ENCODE measurements at places on chromosomes 7 and 10.

GRCh38 chr10:7102084-7102483 is 308.8 kb downstream of the SFMBT2 start:
- DNase-seq, result no peak

GRCh38 chr10:28997734-28998133 is 291.1 kb upstream of the LYZL1 start:
- DNase-seq, result peak; percentile 10

- DNase-seq, result no peak
Measured at GRCh38 chr10:94217411-94217810, 145.3 kb downstream of the NOC3L start.

GRCh38 chr10:3538291-3538655 is 246.7 kb downstream of the KLF6 start:
- DNase-seq, result peak; percentile 17

DNA sequence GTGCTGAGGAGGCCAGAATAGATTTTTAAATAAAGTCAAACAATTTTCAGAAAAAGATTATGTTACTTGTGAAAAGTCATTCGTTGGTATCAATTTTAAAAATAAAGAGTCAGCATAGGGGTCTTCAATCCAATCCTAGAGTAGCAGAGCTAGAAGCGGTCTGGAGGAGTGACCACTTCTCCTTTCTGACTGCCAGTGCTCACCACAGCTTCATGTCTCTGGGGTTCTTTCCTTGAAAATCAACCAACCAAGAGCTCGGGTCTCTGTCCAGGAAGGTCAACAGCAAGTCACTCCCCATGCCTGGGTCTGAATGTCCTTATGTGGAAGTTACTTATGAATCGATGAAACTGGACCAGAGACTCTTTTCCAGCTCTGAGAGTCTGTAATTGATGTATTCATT is 14.3 kb downstream of the PTPRN2 start:
- no peak for DNase-seq

- no peak for DNase-seq
Measured at GRCh38 chr7:55005241-55005851, 13.5 kb upstream of the EGFR start.

- no peak for DNase-seq
Measured at GRCh38 chr10:69307434-69307833, 29.1 kb downstream of the HK1 start.

- peak; percentile 22 for DNase-seq
Measured at GRCh38 chr7:42946627-42946950, 14.4 kb downstream of the MRPL32 start.

DNA sequence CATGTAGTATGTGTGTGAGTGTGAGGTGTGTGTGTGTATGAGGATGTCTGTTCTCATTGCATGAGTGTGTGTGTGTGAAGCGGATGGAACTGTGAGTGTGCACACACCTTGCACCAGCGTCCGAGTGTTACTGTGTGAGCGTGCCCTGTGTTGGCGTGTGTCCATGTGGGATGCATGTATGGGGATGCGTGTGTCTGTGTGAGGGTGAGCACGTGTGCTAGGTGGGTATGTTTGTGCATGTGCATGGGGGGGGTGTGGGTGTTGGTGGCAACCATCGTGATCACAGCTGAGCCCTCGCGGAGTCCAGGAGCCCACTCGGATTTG is 6.4 kb downstream of the KNDC1 start:
- DNase-seq, result no peak

DNA sequence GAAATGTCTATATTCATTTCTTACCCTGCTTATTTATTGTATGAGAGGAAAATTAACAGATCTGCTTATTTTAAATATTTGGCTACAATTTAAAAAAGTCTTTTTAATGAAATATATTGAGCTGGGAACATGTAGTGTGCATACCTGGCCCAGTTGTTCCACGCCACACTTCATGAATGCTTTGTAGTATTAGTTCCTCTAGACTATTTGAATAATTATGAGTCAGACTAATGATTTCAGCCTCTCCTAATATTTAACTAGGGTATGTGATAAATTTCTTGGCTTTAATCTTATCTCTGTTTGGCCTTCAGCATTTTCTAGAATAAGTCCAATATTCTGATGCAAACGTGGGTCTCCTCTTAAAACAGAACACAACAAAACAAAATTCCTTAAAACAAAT is 226.6 kb downstream of the CREB5 start:
- no peak for DNase-seq

DNA sequence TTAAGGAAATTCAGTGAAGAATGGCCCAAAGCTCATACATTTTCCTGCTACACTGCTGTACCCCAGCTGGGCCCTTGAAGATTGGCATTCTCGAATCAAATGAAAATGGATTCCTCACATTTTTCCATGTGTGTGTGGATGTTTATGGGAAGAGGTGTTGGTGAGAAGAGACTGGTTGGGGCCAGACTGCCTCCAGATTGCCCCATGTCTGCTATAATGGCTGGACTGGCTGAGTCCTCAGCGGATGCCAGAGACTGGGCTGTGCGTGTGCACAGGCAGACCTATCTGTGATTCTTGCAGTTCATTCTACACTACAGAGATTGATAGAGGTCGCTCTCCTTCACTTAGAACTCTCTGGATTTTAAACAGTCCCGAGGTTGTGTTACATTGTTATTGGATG is 183.6 kb upstream of the GDF10 start:
- DNase-seq, result peak; percentile 5

DNA sequence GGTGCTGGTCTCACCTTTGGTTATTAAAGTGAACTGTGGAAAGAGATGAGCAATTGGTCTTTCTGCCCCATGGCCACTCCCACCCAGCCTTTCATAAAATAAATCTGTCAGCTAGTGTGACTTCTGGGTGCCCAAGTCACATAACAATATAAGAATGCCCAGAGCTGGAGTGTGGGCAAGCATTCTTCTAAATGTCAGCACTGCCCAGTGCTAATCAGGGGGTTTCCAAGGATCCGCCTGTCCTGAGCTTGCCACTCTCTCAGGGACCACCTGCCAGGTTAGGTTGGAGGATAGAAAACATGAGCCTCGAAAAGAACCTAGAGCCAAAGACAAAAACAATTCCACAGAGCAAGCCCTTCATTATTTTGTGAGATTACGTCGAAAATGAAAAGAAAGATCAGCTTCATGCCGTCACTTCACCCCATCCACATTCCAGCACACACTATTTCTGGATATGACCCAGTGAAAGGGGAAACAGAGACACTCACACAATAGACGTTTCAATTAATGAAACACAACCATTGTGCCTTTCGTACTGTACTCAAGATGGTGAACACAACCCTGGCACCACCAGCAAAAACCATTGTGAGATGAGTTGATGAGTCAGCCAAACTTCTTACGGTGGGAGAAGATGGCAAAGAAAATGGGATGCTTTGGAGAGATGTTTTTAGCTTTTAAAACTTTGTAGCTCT is 30.8 kb downstream of the SCRN1 start:
- no peak for DNase-seq

DNA sequence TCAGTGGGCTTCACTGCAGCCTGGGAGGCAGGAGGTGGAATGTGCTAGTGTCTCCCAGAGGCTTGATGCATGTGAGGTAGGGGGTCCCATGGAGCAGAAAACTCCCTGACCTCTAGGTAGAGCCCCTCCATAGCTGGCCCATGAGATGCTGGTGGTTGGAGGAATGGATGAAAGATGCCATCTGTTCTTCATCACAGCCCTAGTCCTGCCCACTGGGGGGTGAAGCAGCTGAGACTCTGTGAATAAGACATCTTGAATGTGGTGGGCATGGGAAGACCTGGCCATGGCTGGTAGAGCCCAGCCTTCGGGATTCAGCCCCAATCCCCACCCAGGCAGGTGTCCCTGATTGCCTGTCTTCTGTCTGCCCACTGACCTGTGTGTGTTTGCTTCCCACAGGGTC is 92.5 kb downstream of the COL13A1 start:
- DNase-seq, result no peak

DNA sequence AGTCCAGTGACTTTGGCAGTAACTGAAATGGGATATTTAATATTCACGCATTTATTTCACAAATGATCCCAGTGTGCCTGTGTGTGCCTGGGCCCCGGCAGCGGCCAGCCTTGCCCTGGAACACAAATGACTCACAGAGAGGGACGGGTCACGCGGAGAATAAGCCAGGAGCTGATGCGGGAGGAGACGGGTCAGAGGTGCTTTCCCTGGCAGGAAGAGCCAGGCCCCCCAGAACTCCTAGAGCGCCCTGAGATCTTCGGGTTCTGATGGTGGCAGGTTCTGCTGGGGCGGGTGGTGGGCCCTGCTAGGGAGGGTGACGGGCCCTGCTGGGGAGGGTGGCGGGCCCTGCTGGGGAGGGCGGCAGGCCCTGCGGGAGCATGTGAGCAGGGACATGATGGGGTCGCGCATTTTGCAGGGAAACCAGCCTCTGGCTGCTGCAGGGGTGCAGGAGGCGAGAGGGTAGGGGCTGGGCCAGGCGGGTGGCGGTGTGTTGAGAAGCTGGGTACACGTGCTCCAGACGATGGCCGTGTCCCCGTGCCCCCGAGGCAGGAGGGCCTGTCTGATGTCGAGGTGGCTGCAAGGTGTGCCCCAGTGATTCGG is 84.2 kb upstream of the DIP2C start:
- no peak for DNase-seq

- no peak for DNase-seq
Measured at GRCh38 chr7:13841284-13841683, 148.2 kb downstream of the ETV1 start.

GRCh38 chr10:116784035-116784434 is 41.7 kb upstream of the HSPA12A start:
- DNase-seq, result no peak

DNA sequence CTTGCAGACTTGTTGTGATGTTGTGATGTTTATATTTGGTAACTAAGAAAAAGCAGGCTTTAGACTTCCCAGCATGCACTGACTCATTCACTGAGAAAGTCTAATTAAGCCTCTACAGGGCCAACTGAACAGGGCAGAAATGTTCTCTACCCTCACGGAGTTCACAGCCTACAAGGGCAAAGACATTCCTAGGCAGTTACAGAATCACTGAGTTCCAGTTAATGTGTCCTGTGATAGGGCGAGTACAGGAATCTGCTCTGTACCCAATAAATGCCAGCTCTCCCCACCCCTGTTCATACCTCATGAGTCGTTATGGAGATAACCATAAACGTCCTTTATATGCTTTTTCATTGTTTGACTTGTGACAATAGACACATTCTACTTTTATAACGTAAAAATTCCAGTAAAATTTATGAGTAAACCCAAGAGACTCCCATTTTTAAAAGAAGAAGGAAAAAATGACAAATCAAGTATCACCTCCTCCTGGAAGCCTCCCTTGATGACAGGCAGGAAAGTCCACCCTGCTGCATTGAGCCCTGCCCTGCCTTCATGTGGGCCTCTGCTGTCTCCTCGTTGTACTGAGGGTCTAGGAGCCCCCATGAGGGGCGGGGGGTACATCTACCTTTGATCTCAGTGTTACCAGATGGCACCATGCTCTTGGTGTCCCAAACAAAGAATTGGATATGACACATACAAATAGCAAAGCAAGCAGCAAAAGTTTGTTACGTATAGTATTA is 14.3 kb downstream of the MUC12 start:
- peak; percentile 24 for DNase-seq

DNA sequence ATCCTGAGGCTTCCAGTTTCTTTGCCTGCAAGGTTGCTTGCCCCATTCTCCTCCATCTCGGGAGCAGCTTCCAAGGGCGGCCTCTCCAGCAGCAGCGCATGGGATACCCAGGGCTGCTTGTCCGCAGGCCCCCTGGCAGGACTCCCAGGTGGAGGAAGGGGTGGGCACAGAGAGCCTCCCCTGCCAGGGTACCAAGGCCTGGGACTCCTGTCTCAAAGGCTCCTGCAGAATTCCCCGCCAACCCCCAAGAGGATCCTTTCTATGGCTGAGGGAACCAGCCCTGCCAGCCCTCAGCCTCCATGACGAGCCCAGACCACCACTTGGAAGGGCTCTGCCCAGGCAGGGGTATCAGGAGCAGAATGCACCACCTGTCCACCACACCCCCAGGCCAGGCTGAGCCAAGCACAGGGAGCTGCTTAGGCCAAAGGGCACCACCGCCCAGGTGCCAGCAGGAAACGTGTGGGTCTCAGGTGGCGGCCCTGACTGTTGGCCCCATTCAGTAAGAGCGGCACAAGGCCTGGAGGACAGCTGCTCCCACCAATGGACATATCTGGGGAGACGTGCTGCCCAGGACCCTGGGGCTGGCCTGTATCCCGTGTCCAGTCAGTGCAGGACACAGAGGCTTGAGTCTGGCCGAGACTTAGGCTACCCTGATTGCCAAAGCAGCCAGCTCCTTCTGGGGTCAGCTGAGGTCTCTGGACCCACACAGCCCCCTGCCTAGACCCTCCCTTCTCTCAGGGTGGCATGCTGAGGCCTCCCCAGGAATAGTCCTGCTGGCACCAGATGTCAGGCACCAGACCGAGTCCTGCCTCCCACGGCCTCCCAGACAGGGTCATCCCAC is 33.8 kb upstream of the INPP5A start:
- no peak for DNase-seq

DNA sequence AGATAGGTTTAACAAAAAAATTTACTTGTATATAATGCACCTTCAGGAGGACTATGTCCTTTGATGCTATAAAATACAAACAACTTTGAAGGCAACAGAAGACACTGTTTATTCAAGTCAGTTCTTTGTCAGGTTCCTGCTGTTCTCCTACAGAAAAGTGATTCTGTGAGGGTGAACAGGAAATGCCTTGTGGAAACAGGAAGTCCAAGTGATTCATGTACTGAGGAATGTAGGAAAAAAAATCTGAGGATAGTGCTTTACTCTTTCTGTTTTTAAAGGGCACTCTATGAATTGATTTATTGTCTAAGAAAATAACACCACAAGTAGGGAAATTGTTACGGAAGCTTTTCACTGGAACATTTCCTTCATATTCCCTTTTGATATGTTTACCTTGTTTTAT is 171.9 kb downstream of the HDAC9 start:
- peak; percentile 80 for DNase-seq

DNA sequence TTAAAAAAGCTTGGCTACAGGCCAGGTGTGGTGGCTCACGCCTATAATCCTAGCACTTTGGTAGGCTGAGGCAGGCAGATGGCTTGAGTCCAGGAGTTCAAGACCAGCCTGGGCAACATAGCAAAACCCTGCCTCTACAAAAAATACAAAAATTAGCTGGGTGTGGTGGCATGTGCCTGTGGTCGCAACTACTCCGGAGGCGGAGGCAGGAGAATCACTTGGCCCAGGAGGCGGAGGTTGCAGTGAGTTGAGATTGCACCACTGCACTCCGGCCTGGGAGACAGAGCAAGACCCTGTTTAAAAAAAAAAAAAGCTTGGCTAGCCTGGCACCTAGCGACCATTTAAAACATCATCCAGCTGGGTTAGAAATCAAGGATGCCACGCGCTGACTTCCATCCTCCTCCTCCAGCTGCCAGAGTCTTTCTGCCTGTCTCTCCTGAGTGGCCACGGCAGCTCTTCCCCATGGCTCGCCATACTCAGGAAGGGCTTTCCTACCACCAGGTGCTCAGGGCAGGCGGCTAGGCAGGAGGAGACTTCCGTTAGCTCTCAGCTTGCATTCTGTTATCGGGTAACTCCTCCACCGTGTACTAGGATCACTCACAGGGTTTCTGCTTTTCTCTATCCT is 45.0 kb downstream of the DENND2A start:
- DNase-seq, result no peak

All from fibroblast of skin of right quadriceps (primary cell).